ENCODE measurements at places on chromosomes 12 and 14. TPM values are rescaled to one million over a fixed set of nuclear protein-coding genes. Genes with fewer than 3 reads are reported as not detected.

ASPG gene
- total RNA-seq, result not detected

IAPP gene
- total RNA-seq, result not detected

SERPINA3 gene
- 0.15 TPM for total RNA-seq

DPY19L2 gene
- 2.3 TPM for total RNA-seq

MARCHF9 gene
- total RNA-seq, result 5.1 TPM

ENDOU gene
- 0.29 TPM for total RNA-seq

BDKRB1 gene
- 9.7 TPM for total RNA-seq

CYP27B1 gene
- 0.15 TPM for total RNA-seq

PDE3A gene
- total RNA-seq, result 2.6 TPM

SMARCC2 gene
- 42.6 TPM for total RNA-seq

TMEM52B gene
- total RNA-seq, result not detected

ANAPC5 gene
- total RNA-seq, result 167 TPM

TBX5 gene
- 26.6 TPM for total RNA-seq

ACOT4 gene
- 0.15 TPM for total RNA-seq

FAM181A gene
- not detected for total RNA-seq

C12orf57 gene
- 94.6 TPM for total RNA-seq

TPPP2 gene
- total RNA-seq, result not detected

MTA1 gene
- total RNA-seq, result 31.4 TPM

LRCOL1 gene
- total RNA-seq, result not detected

TSPAN19 gene
- total RNA-seq, result under 0.01 TPM
